ENCODE measurements at places on chromosomes 6 and 20.
A peak's percentile ranks its signal among the peaks of the same experiment; 100 is the strongest.

- no peak for DNase-seq
These were observed 25.4 kb downstream of the CDYL start for GRCh38 chr6:4801491-4802110.

GRCh38 chr6:57221191-57221935 lies 744 bp downstream of the RAB23 start:
- DNase-seq, result peak; percentile 67

- DNase-seq, result no peak
These were observed 706 bp upstream of the NANP start for GRCh38 chr20:25624500-25624939.

DNA sequence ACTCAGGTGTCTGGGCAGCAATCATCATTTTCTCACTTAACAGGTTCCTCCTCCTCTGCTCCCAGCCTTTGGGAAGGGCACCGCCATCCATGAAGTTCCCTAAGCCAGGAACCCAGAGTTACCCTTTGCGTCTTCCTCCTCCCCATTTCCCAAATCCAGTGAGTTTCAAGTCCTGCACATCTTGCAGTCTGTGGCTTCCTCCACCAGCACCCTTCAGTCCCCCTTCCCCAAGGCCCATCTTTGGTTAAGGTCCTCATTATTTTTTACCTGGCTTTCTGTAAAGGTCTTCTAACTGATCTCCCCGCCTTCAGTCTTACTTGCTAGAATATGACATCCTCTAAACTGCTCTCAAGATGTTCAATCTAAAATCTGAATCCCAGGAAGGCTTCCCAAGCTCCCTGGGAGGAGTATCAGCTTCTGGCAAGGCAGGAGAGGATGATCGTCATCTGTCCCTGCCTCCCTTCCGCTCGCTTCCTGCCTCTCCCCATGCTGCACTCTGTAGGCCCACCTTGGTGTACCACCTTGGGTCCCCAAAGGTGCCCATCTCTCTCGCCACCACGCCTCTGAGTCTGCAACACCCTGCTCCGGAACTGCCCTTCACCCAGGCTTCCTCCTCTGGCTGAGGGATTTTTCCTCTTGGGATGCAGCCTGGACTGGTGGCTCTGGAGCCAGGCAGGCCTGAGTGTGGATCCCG lies 11.4 kb upstream of the DUSP22 start:
- DNase-seq, result no peak

- no peak for DNase-seq
These were observed 49.7 kb upstream of the TSHZ2 start for GRCh38 chr20:52922436-52922835.

DNA sequence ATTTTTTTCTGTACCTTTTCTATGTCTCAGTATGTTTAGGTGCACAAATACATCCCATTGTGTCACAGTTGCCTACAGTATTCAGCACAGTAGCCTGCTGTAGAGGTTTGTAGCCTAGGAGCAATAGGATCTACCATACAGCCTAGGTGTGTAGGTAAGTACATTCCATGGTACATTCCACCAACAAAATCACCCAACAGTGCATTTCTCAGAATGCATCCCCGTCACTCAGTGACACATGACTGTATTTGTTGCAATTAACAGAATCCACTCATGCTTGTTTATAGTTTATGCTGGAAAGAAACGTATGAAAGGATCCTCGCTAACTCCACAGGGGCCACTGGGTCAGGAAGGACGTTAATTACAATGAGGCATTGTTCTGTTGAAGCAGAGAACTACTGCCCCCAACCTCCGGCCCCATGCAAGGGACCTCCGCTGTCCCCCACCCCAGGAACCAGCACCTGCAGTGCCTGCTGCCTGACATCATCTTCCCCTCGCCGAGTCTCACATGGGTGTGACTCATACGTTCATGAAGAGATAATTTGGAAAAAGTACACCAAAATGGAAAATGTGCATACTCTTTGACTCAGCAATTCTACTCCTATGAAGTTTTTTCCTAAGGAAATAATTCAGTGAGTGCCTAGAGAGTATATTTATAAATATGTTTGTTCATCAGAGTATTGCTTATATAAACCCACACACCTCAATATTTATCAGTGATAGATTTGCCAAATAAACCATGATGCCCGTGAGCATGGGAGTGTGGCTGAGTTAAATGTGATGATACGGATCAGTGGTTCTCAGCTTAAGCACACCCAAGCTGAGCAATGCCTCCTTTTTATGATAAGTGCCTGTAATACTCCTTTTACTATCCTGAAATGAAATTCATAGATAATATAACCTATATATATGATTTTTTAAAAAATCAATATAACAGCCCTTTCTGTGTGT lies 156.4 kb upstream of the ECI2 start:
- peak; percentile 84 for DNase-seq

- no peak for DNase-seq
These were observed 628.2 kb downstream of the COL12A1 start for GRCh38 chr6:74577619-74578018.

DNA sequence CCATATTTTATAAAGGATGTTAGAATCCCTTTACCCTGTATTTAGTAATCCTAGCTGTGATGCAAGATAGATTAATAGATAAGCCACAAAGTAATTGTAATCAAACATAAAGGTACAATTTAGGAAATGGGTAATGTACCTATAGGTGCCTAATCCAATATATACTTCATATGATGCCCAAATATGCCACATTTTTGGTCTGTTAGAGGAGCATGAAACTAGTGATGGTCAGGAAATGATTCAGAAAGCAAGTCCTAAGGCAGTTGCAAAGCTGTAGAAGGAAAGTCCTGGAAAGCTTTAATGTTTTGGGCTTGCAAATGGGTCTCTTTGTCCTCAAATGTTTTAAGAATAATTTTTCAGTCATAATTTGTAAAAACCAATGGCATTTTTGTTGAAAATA lies 76.6 kb upstream of the PTPRK start:
- DNase-seq, result no peak

DNA sequence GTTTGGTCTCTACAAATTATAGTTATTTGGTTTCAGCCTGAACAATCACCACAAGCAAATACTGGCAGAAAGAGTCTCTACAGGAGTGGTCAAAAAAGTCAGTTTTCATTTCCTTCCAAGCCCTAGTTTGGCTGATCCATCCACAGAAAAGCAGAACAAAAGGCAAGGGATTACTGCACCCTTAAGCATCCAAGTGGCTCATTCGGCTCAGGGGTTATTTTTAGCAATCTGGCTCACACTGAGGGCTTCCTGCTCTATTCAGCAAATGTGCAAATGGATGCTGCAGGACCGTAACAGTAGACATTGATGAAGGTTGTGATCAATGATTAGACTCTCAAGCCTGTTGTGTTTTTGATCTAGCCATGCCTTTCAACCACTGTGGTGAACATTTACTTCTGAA lies 62.2 kb upstream of the FABP7 start:
- DNase-seq, result peak; percentile 40

GRCh38 chr6:1945235-1945832 lies 300.1 kb downstream of the GMDS start:
- DNase-seq, result no peak

- peak; percentile 95 for DNase-seq
These were observed 10.6 kb downstream of the NOL4L start for GRCh38 chr20:32574296-32575226.

- no peak for DNase-seq
These were observed 204.2 kb downstream of the BMP7 start for GRCh38 chr20:57062241-57062640.

DNA sequence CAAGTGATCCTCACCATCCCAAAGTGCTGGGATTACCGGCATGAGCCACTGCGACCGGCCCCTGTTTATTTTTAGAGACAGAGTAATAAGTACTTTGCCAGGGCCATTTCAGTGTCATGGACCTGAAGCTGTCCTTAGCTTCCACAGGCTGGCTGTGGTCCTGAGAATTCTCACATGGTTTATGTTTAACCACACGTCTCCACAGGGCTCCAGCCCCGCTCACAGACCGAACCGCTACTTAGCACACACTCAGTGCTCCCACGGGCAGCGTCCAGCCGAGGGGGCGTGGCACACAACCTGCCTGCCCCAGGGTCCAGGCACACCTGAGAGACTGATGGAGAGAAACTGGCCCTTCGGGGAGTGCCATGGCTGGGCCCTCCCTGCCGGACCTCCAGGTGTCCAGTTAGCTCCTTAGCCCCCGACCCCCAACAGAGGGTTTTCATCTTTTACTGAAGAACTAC lies 11.7 kb downstream of the ACSS1 start:
- no peak for DNase-seq
